Activated T-helper 9 cell treated with anti-CD3 and anti-CD28 coated beads, Interleukin-2, amount 50 U/mL, for 16 hours (primary cell): ENCODE measurements at places on chromosomes 11 and 22.

- DNase-seq, result no peak
Measured at GRCh38 chr11:13128354-13128753, 119.2 kb downstream of the RASSF10 start.

GRCh38 chr11:114953039-114953438 is 274.7 kb downstream of the NXPE2 start:
- DNase-seq, result no peak

- DNase-seq, result no peak
Measured at GRCh38 chr11:95647355-95647754, 142.2 kb downstream of the FAM76B start.

- no peak for DNase-seq
Measured at GRCh38 chr22:39243439-39244135, 1.2 kb downstream of the PDGFB start.

DNA sequence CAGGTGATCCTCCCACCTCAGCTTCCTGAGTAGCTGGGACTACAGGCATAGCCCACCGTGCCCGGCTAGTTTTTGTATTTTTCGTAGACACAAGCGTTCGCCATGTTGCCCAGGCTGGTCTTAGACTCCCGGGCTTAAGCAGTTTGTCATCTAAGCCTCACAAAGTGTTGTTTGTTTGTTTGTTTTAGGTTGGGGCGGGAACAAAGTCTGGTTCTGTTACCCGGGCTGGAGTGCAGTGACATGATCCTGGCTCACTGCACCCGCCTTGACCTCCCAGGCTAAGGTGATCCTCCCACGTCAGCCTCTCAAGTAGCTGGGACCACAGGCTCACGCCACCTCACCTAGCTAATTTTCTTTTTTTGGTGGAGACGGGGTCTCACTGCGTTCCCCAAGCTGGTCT is 12.6 kb downstream of the IRF7 start:
- no peak for DNase-seq

GRCh38 chr11:103744496-103745153 is 291.8 kb upstream of the DDI1 start:
- no peak for DNase-seq

- DNase-seq, result peak; percentile 25
Measured at GRCh38 chr11:35235936-35236666, 97.1 kb downstream of the CD44 start.

DNA sequence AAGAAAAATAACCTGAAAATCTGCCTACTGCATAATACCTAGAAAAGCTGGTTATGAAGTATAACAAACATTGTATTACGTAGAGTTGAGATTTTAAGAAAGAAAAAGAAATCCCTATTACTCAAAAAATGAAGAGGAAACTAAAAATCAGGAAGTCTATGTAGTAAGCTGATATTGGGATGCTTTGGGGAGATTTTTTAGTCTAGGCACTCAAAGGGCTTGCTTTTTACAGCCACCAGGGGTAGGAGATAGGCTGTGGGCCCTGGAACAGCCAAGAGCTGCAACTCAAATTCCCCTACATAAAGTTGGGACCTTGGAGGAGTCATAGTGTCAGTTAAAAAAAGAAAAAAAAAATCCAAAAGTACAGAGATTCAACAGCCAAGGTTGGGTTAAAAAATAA is 90.4 kb downstream of the RELT start:
- DNase-seq, result no peak

DNA sequence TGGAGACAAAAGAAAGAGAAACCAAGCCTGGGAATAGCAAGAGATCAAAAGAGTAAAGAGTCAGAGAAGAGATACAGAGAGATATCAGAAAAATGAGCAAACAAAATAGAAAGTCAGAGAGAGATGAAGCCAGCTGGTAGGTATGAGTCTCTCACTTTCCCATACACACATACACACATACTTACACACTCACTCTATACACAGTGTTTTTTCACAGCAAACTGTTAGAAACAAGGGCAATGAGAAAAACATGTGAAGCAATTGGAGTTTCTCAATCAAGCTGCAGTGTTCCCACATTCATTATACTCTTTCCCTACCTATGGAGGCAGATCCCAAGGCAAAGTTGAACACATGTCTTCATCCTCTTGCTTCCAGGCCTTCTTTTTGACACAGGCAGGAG is 2.6 kb upstream of the NLRP10 start:
- DNase-seq, result no peak

GRCh38 chr22:47105085-47105484 is 342.6 kb downstream of the TBC1D22A start:
- no peak for DNase-seq

DNA sequence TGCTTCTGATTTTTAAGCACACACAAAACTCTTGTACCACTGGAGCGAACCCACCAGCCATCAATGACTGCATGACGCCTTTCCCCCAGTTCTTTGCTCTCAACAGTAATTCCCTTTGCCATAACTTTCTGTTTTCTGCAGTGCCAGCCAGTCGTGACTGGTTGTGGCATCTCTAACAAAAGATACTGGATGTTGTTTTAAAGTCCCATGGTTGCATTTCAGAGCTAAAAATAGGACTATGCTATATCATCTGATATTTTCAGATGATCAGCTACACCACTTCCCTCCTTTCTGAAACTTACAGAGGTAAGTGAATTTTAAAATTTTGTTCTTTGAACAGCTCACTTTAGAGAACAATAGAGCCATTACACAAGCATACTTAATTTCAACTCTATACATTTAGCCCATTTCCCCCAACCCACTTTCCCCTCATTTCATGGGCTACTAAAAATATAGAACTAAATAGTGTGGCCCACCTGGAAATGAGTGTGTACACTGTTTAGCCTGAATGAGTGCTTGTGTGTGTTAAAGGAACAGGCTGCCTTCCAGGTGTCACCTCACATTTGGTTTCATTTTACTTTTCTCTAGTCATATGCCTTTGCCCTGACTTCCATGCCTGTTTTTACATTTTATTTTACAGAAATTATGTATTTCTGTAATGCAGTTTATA is 136.9 kb upstream of the ZC3H12C start:
- DNase-seq, result no peak

DNA sequence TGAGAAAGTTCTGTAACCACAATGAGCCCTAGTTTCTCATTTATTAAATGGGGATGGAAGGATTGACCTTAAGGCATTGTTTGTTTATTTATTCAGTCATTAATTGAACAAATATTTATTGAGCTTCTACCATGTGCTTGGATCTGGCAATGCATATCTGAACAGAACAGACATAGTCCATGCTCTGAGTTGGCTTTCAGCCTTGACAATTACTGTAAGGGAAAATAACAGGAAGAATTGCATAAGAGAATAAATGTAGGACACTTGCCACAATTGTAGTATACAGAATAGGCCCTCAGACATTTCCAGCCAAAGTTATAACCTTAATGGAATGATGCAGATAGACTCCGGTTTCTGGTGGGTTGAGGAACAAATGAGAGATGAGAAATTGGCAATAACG is 160.5 kb upstream of the TTC12 start:
- no peak for DNase-seq

GRCh38 chr11:76641905-76642304 is 28.6 kb downstream of the LRRC32 start:
- DNase-seq, result no peak

DNA sequence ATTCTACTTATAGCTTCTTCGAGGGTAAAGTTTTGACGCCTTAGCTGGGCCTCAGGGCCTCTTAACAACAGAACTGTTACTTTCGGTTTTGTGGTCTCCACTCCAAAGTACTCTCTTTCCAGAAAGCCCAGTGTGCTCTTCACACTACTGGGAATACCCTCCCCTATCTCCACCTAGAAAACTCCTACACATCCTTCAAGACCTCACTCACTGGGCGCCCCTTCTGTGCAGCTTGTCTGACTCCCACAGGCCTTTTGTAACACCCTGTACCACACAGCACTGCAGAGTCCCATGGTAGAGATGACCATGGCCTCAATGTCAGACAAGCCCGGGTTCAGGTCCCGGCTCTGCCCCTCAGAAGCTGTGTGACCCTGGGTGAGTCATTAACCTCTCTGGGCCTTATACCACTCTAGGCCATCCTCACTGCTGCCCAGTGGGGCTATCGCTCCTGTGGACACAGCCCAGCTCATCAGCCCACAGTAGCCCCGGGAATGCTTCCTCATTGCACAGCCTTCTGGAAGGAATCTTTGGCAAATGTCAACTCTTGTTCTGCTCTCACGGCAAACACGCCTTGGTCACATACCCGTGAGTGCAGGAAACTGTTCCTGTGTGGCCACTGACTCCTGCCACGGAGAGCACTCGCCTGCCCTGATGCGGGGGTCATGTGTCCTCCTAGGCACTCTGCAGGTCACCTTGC is 51.4 kb downstream of the SHISAL1 start:
- DNase-seq, result no peak

DNA sequence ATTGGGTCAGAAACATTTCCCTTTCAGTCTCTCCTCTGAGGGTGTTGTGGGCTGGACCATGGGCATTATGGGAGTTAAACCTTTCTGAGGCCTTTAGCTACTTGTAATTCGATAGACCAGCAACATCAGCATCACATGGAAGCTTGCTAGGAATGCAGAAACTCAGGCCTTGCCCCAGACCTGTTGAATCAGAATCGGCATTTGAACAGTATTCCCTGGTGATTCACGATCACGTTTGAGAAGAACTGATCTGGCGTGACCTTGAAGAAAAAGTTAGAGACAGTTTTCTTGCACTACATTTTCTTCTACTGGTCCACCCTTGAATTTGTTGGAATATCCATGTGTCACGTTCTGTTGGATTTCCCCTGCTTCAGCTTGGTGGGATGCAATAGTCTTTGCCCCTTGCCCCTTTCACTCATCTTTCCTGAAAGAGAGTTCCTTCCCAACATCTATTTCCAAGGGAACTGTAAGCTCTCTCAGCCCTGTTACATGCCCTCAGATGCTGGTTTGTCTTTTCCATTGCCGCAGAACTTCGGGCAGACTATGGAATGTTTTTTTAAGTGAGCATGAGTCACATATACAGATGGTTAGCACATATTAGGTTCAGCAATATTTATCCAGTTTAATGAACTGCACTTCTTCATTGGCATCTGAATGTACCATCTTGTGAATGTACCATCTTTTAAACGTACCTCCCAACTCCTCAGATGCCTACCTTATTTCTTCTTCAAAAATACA is 23.9 kb downstream of the EHF start:
- DNase-seq, result no peak

DNA sequence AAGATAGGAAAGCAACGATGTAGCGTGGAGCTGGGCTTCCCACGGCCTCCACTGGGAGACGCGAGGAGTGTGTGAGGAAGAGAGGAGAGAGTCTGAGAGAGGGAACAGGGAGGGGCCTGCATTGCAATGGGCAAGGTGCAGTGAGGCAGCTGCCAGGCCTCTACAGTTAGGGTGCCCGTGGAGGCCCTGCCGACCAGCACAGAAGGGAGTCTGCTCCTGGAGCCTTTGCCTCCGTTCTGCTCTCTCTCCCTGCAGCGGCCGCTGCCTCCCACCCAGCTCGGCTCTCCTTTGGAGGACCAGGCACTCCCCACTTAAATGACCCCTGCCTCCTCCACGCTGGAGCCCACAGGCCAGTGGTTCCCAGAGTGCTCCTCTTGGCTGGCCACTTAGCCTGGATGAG is 181.7 kb downstream of the EFCAB6 start:
- DNase-seq, result no peak

GRCh38 chr11:5928811-5929210 is 13.2 kb upstream of the OR56A3 start:
- no peak for DNase-seq

GRCh38 chr22:34255042-34255441 is 334.8 kb upstream of the LARGE1 start:
- DNase-seq, result no peak

DNA sequence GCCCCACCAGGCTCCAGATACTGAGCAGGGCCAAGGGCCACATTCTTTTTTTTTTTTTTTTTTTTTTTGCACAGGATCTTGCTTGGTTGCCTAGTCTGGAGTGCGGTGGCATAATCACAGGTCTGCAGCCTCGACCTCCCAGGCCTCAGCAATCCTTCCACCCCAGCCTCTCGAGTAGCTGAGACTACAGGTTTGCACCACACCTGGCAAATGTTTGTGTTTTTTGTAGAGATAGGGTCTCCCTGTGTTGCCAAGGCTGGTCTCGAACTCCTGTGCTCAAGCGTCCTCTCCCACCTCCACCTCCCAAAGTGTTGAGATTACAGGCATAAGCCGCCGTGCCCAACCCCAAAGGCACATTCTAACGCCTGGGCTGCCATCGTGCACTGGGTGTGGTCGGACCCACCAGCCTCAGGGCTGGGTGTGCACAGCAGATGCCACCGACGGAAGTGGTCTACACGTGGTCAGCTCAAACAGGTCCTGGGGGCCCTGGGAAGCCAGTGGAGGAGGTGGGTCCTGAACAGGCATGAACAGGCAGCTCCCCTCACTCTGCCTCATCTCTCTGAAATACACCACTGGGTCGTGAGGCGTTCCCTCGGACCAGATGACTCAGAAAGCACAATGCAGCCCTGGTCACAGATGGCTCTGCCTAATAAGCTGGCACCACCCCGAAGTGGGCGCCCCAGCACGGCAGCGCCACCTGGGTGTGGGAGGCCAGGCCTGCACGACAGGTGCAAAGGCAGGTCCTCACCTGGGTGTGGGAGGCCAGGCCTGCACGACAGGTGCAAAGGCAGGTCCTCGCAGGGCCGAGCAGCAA is 5.1 kb upstream of the B4GALNT4 start:
- DNase-seq, result peak; percentile 31

DNA sequence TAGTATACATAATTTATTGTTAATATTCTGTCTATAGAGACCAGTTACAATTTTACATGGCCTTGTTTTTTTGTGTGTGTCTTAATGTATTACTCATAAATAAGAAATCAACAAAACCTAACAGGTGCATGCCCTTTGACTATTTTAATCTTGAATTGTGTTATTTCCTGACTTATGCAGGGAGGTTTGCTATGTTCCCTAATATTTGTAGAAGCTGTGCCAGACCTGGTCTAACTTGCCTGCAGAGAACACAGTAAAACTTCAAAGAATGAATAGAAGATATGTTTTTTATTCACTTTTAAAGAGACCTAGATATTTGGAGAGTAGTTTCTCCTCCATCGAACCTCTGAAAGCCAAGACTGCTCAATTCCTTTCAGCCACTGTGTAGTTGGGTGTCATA is 234.7 kb downstream of the LUZP2 start:
- DNase-seq, result no peak

DNA sequence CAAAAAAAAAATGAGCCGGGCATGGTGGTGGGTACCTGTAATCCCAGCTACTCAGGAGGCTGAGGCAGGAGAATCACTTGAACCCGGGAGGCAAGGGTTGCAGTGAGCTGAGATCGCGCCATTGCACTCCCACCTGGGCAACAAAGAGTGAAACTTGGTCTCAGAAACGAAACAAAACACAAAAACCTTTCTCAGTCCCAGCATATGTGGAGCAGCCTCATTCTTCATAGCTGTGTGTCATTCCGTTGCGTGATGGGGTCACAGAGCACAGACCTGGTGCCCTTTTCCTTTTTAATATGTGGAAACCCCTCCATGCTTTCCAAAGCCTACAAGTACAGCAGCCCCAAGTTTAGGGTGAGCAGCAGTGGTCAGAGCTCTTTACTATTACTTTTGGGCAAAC is 13.7 kb downstream of the PEX26 start:
- no peak for DNase-seq

- no peak for DNase-seq
Measured at GRCh38 chr11:762421-763072, 14.7 kb downstream of the GATD1 start.

DNA sequence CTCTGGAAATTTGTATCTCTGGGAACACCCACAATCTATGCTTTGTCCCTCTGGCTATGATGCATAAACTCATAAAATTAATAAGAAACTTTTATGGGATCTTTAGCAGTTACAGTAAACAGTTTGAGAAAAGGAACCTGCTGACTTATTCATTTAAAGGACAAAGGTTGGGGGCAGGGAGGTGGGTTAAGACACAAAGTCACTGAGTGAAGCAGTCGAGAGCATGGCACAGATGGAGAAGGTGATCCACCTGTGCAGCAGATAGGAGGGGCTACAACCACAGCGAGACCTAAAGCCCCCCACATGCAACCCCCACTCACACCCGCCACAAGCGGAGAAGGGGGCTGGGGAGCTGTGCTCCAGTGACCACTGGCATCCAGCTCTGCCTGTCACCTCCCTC is 45.0 kb downstream of the SMCO4 start:
- DNase-seq, result no peak
